ENCODE measurements at places on chromosomes 3 and 15.
A peak's percentile ranks its signal among the peaks of the same experiment; 100 is the strongest.

DNA sequence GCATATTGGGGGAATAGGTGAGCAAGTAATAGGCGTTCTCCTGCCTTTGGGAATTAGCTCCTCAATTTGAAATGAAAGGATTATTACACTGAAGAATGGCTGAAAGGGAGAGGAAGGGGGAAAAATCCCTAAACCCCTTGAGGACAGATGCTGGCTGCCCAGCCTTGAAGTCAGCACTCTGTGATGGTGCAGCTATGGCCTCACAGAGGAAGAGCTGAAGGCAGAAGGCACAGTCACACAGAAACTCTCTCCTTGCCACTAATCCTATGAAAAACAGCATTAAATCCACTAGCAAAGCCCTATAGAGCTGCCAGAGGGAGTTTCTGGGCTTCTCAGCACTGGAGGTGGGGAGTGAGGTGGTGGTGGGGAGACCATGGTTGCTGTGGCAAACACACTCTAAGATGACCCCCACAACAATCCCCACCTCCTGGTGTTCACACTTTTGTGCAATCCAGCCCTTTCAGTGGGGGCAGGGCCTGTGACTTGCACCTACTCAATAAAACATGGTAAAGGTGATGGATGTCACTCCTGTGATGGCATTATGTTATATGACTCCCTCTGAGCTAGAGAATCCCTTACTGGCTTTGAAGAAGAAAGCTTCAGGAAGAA is 101.2 kb downstream of the RFTN1 start:
- no peak for DNase-seq

DNA sequence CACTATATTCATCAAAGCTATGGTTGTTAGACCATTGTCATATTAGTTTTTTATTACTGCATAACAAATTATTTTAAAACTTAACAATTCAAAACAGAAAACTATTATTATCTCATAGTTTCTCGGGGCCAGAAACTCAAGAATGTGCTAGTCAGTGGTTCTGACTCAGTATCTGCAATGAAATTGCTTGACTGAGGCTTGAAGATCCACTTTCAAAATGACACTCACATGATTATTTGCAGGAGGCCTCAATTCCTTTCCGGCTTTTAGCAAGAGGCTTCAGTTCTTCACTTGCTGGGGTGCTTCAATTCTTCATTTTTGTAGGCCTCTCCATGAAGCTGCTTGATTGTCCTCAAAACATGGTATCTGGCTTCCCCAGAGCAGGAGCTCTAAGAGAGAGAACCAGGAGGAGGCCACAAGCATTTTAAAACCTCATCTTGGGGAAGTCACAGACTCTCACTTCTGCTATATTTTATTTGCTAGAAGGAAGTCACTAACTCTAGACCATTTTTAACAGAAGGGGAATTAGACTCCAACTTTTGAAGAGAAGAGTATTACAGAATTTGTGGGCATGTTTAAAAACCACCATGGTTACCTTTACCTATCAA is 383.7 kb downstream of the MFSD1 start:
- DNase-seq = no peak

GRCh38 chr15:35505809-35506208 is 40.2 kb downstream of the DPH6 start:
- no peak for DNase-seq

- DNase-seq = peak; percentile 63
Observed at GRCh38 chr15:81274931-81275707, 48.8 kb downstream of the STARD5 start.

GRCh38 chr3:177345049-177345972 is 148.0 kb upstream of the TBL1XR1 start:
- peak; percentile 91 for DNase-seq
